ENCODE measurements at places on chromosomes 6 and 20.

DNA sequence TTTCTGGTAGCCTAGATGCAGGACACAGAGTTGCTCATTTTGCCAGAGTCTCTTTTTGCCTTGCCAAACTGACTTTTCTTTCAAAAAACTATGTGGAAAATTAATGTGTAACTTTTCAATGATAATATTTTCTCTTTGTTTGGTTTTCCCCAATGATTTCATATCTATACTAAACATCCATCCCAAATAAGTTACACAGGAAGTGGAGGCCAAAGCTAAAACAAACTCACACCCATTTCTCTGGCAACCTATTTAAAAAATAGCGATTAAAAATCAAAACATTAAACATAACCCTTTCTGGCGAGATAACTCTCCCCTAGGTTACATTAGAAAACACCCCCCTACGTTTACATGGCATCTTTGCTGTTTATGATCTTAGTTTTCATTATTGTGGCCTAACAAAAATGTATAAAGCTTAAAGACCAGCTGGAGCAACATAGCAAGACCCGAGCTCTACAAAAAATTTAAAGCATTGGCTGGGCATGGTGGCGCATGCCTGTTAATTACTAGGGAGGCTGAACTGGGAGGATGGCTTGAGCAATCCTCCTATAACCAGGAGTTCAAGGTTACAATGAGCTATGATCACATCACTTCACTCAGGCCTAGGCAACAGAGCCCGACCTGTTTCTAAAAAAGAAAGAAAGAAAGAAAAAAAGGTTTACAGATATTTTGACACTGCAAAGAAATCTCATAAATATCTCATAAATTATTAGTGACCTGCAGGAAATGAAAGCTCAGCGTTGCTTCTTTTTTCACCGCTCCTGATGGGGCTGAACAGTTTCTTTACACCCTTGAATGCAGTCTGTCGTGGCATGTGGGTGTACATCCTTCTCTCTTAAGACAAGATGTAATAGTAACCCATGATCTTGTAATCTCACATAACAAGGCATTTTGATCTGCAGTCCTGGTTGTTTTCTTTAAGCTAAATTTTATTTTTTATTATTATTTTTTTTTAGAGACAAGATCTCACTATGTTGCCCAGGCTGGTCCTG is 32.8 kb upstream of the CEP85L start:
- DNase-seq: no peak

- no peak for DNase-seq
Measured at GRCh38 chr20:23585449-23585807, 17.1 kb upstream of the CST9L start.

DNA sequence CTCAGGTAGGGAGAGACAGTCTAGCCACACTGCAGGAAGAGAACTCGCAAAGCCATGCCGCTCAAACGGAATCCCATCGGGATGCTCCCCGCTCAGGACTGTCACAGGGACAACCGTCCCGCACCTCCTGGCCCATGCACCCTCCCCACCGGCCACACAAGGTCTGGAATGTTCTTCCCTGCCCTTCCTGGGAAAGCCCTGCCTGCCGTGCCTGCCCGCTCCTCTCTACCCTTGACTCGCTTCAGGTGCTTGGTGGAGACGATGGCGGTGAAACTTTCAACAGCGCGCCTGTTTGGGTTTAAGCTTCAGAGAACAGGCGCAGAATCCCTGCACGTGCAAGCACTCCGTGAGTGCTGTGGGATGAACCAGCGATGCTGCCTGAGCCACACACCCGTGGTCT is 20.6 kb downstream of the TAF4 start:
- DNase-seq: no peak

DNA sequence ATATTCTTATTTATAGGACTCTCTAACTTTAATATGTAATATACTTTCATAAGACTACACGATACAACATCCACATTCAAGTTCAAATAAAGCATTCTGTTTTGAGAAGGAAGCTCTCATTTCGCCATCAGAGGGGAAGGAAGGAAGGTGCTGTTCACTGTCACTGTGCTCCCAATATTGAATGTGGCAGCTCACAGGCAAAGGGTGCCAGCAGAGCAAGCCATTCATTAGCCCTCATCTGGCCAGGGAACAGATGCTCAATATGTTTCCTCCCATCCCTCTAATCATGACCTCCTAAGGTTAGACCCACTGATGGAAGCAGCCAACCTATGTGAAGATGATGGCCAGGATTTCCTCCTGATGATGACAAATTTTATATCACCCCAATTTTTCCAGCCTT is 154.4 kb downstream of the DST start:
- no peak for DNase-seq

- no peak for DNase-seq
Measured at GRCh38 chr6:22254886-22255285, 42.0 kb downstream of the PRL start.

- DNase-seq: no peak
Measured at GRCh38 chr6:170158296-170159021, 132.4 kb downstream of the DLL1 start.

DNA sequence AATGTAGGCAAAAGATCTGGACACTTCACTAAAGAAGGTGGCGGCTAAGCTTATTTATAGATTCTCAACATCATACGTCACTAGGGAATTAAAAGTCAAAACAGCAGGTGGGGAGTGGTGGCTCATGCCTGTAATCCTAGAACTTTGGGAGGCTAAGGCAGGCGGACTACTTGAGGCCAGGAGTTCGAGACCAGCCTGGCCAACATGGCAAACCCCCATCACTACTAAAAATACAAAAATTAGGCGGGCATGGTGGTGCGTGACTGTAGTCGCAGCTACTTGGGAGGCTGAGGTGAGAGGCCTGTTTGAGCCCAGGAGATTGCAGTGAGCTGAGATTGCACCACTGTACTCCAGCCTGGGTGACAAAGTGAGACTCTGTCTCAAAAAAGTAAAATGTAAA is 74.6 kb downstream of the GPX5 start:
- no peak for DNase-seq

GRCh38 chr6:37373822-37374471 is 20.2 kb downstream of the RNF8 start:
- no peak for DNase-seq

GRCh38 chr6:136734977-136735376 is 57.3 kb downstream of the MAP3K5 start:
- DNase-seq: no peak

DNA sequence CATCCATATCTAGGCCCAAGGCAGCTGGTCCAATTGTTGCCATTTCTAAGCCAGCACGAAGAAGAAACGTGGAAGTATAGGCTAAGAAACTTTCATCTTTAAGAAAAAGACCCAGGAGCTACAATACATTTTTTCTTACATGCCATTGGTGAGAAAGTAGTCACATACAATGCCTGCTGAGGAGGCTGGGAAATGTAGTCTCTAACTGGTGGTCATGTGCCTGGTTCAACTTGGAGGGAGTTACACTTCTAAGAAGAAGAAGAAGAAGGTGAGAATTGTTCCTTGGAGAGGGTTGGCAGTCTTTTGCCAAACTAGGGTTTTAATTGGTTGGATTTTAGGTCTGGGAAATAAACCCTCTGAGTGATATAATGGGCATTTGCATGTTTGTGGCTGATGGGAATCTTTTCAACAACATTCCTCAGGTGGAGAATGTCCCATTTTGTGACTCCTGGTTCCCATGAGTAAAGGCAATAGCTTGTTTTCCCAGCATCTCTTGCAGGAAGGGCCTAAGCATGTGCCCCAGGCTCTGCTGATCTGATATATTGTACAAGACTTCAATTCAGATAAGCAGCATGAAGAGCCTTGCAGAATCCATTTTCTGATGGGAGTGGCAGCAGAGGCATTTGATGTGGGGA is 47.0 kb upstream of the PREP start:
- DNase-seq: no peak

DNA sequence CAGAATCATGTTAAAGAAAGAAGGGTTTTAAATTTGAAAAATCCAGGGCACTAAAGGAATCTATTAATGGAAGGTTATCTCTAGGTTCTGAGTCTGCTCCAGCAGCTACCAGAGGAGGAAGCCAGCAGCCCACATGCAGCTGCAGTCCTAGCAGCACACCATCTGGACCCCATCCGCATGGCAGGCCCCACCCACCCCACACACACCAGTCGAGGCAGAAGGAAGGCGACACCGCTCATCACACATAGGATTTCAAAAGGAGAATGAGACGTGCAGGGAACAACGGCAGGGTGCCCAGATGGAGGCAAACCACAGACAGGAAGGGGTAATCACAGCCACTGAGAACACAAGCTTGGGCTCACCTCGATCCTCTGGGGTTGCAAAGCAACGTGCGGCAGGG is 78.9 kb downstream of the GINS1 start:
- DNase-seq: no peak

GRCh38 chr6:80956898-80957297 is 795.6 kb downstream of the TENT5A start:
- DNase-seq: no peak

GRCh38 chr6:25171301-25171700 is 107.9 kb upstream of the CARMIL1 start:
- no peak for DNase-seq

DNA sequence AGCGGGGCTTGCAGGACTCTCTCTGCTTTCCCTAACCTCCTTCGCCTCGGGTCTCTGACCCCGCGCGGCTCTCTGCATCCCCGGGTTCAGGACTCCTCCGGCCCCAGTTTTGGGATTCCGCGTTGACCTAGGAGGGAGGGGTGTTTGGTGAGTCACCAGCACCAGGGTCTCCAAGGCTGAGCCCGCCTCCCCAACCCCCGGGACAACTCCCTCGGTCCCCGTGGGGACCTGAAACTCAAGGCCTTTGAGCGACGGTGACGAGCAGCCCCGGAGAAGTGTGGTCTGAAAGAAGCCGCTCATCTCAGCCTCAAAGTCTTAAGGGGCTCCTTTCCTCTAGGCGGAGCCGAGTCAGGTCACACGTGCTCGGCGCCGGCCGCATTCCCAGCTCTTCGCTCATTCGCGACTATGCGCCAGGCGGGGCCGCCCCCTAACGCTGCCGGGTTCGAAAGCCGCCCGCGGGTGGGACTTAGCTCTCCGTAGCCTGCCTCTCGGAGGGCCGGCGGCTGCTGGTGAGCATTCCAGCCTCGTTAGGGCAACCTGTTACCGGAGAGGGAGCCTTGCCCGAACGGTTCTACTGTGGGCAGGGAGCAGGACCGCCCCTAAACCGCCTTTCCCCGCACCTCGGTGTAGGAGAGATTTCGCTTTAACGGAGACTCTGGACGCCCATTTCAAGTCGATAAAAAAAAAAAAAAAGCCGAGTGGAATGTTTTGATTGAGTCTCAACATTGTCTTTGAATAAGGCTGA is 3.0 kb upstream of the PRDM13 start:
- no peak for DNase-seq

- DNase-seq: no peak
Measured at GRCh38 chr20:37649676-37650370, 44.0 kb upstream of the CTNNBL1 start.

DNA sequence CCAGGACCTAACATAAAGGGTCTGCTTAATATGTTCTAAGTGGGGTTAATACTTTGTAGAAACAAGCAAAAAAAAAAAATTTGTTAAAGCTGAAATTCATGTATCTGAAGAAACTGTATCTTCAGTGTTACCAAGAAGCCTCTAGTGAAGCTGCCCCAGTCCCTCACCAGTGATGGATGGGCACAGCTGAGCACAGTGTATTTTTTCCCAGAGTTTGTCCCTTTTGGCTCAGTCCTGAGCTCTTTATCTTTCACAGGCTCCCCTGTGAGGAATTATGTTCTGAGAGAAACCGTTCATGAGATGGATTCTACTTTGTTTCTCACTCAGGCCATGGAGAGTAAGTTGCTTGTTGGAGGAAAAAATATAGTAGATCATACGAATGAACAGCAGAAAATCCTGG is 38.4 kb downstream of the KIF3B start:
- no peak for DNase-seq

DNA sequence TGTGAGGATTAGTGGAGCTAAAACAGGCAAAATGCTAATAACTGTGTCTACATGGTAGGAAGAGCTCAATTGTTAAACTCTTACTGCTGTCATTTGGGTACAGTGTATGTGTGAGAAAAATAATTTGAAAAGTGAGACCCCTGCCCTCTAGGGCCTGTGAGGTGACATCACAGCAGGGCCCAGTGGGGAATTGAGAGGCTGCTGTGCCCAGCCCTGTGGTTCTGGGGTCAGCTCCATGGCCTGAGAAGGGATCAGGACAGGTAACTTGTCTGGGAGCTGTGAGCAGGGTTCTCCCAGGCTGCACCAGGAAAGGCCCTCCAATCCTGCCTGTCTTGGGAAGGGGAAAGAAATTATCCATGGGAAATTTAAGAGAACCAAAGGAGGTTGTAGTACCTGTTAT is 1.3 kb downstream of the SIRPB1 start:
- no peak for DNase-seq

- DNase-seq: no peak
Measured at GRCh38 chr6:28597924-28598722, 72.4 kb downstream of the GPX5 start.

DNA sequence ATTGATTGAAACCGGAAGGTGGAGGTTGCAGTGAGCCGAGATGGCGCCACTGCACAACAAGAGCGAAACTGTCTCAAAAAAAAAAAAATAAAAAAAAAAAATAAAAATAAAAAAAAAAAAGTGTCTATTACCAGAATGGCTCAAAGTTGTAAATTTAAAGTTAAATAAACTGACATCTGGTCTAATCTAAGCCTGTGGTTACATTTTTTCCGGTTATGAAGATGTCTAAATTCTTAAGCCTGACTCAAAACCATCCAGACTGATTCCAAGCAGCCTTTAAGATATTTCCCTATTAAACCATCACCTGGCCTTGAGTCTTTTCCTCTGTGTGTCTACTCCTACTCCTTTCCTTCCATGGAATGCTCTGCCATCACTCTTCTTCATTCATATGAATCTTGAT is 371.7 kb upstream of the RUNX2 start:
- no peak for DNase-seq

- no peak for DNase-seq
Measured at GRCh38 chr6:56604186-56604585, 38.5 kb downstream of the DST start.

DNA sequence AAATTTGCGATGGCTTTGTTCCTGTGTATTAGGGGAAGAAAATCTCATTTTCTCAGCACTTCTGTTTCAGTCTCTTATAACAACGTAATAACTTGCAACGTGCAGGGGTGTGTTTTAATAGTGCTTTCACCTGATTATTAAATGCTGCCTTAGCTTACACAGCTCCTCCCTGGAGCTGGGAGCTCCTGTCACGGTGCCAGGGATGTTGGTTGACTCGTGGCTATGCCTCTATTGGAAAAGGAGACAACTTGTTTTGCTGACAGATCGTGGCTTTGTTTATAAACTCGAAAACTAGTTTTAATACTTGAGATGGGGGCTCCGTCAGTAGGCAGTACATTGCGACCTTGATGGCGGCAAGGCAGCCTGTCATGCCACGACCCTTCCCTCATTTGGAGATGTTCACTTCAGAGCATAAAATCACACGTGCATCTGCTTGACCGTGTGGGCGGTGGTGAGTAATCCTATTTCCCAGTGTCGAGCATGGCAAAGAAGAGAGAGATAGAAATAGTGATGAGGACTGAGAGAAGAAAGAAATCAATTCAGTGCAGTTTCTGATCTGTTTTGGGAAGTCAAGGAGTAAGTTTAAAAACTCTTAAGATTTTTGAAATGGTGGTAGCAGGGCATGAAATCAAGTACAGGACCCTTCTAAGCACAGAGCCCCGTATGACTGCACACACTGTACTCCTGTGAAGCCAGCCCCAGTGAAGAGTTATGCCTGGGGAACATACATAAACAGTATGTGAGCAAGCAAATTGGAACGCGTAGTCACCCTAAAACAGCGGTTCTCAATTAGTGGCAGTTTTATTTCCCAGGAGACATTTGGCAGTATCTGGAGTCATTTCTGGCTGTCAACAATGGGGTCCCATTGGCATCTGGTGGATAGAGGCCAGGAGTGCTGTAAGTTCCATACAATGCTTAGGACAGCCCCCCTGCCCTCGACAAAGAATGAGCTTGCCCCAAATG is 147.2 kb downstream of the DOK5 start:
- no peak for DNase-seq
